Stimulated activated CD8-positive, alpha-beta memory T cell treated with anti-CD3 and anti-CD28 coated beads, Interleukin-4, amount 100 ng/mL, for 48 hours (primary cell): ENCODE measurements at places on chromosomes 2 and 18.

- DNase-seq = no peak
Observed at GRCh38 chr18:77547757-77548156, 298.1 kb downstream of the GALR1 start.

- DNase-seq = peak; percentile 22
Observed at GRCh38 chr2:219631406-219631891, 4.0 kb downstream of the SLC4A3 start.

- DNase-seq = no peak
Observed at GRCh38 chr2:44498551-44498950, 136.8 kb downstream of the CAMKMT start.

GRCh38 chr2:33344230-33344629 is 132.2 kb upstream of the RASGRP3 start:
- no peak for DNase-seq

- DNase-seq = no peak
Observed at GRCh38 chr18:62399781-62400308, 74.7 kb downstream of the TNFRSF11A start.

- no peak for DNase-seq
Observed at GRCh38 chr18:55109818-55110414, 150.7 kb upstream of the CCDC68 start.

DNA sequence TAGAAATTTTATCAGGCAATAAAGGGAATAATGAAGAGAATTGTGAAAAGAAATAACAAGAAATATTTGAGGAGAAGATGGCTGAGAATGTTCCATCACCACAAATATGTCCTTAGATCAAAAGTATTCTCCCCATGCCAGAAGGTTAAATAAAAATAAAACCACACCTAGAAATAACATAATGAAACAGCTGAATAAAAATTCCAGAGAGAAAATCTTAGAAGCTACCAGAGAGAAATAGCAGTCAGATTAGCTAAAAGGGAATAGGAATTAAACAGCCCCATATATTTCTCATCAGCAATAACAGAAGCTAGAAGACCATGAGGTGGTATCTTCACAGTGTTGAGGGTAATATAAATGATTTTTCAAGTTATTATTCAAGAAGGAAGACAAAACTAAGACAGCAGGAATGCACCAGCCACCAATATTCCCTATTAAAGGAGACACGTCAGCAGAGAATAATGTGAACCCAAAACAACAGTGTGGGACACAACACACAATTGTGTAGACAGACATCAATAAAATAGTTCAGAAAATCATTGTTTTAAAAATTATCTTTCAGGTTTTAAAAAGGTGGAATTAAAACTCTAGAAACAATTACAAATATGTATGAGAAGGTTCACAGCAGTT is 82.0 kb upstream of the NEDD4L start:
- no peak for DNase-seq

DNA sequence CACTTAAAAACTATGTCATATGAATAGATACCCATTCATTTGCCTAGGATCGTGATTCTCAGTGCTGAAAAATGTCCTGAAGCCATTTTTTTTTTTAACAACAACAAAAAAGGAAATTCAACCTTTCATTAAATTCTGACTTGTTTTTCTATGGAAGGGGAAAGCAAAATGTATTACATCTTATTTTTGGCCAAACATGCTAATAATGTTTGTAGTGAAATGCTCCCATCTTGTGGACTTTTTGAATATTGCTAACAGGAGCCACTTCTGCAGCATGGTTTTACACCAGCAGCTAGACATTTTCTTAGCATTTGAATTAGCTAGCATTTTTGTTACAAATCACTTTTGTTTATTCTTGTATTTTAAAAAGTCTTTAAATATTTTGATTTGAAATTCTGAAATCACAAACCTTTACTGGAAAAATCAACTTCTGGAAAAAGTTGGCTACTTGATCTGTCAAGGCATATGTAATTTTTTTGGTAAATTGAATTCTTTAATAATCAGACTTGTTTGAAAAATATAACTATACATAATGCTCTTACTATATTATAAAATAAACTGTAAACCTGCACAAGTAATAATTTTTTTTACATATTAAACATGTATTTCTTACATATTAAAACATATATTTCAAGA is 75.8 kb downstream of the KIDINS220 start:
- no peak for DNase-seq

DNA sequence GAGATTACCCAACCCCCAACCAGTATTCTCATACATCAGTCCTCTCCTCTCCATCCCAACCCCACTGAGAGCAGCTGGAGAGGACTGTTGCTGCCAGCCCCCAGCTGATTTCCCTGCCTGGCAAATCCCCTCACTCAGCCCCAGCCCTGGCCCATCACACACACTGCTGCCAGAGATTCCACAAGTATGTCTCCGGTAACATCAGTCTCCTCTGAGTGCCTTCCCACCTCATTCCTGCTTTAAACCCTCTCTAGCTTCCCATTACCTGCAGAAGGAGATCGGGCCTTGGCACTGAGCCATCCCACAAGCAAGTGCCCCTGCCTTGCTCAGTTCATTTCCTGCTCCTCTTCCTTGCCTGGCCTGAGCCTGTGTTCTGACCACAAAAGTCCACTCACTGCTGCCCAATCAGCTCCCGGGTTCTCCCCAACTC is 50.6 kb upstream of the ZFP36L2 start:
- no peak for DNase-seq

DNA sequence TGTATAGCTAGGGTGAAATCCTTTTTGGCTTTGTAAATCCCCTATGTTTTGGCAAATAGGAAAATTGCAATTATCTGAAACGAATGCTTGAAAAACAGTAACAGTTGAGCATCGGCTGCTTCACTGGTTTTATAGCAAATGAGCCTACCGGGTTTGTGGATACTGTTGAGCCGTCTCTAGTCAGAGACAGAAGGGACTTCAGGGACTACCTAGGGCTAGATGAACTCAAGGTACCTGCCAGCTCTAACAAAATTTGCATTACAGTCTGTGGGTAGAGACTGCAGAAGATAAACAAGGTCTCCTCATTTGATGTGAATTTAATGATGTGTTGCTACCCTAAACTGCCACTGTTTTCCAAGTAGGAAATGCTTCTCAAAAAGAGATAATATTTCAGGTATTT is 101.1 kb downstream of the EML6 start:
- no peak for DNase-seq

GRCh38 chr2:206556357-206556949 is 85.8 kb upstream of the FAM237A start:
- no peak for DNase-seq

DNA sequence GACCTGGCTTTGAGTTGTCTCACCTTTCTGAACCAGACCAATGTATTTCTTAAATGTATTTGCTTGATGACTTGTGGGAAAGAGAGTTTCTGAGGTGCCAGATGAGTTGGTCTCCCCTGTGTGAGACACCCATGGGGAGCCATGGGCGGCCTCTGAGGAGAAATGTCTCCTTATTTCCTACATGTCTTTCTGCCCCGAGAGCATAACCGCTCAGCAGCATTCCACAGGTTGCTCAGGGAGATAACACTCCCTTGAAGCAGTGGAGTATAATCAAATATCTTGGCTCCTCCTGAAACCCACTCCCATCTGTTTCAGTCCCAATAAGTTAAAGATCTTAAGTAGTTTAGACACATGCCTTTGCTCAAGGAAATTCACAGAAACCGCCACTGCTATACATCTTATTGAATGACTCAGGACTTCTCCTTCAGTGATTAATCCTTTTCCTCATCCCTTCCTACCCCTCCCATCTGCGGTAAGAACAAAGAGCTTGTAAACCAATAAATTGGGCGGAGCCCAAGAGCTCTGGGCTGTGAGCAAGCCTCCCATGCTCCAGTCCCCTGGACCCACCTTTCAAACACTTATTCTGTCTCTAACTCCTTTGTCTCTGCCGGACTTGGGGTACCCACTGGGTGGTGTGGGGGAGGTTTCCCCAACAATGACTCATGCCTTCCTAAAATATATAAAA is 285.5 kb upstream of the LRRTM4 start:
- DNase-seq = no peak

DNA sequence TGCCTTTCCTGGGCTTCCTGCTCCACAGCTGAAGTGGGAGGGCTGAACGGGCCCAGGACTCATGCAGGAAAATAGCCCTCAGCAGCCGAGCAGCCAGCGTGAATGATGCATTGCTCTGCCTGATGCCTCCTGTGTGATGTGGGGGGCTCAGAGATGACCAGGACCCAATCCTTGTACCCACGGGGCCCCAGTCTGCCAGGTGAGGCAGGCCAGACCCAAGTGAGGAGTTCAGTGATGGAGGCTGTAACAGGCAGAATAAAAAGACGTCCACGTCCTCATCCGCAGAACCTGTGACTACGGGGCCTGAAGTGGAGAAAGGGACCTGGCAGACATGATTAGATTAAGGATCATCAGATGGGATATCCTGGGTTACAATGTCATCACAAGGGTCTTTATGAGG is 194.9 kb upstream of the HDAC4 start:
- DNase-seq = no peak

- no peak for DNase-seq
Observed at GRCh38 chr2:101827246-101827645, 129.7 kb downstream of the MAP4K4 start.

DNA sequence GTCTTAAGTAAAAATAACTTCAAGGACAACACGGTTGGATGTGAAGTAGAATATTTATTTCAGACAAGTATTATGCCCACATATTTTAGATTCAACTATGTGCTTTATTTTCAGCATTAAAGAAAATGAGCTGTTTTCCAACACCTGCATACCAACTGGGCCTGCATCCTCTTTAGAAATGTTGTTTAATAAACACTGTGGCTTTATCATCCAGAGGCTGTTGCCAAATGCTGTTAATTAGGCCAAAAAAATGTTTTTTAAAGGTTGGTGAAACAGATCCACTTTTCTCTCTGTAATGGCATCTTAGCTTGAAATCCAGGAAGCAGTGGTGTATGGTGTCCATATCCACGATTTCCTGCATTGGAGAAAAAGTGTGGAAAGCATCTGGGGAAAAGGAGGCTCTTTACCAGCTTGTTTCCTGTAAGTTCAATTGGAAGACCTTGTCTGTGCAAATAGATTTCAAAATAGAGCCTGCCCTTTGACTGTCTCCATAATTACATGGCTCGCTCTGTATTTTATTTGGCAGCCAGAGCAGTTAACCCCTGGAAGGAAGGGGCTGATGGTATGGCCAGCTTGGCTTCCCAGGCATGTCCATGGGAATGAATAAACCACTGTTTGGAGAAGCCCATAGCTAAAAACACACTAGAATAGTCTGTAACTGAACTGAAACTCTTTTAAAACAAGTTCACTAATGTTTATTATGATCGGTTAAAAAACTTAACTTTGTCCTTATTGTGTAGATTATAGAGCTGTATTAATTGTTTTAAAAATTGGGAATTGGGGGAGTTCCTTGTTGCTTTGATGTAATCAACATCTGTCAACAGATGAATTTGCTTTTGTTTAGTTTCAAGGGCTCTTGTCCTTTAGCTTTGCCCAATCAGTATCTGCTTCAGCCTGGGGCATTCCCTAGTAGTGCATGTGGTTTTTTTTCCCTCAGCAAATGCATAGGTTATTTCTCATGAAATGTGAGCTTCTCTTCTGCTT is 33.0 kb upstream of the DLX1 start:
- no peak for DNase-seq

- DNase-seq = no peak
Observed at GRCh38 chr2:30608643-30609042, 161.6 kb downstream of the LCLAT1 start.

DNA sequence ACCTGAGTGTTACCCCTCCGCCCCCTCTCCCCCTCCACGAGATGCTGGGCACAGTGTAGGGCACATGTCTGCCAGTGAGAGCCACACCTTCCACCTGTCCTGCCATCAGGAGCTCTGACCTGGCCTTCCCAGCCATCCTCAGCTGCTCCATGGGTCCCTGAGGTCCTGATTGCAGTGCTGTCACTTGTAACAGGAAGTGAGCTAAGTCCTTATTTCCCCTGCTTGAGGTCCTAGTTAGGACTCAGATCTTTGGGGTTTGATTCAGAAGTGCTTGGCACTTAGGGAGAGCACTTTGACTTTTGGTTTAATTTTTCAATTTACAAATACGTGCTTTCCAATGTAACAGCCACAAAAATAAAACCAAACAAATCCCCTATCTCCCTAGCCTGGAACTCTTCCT is 125.5 kb downstream of the WDSUB1 start:
- no peak for DNase-seq

DNA sequence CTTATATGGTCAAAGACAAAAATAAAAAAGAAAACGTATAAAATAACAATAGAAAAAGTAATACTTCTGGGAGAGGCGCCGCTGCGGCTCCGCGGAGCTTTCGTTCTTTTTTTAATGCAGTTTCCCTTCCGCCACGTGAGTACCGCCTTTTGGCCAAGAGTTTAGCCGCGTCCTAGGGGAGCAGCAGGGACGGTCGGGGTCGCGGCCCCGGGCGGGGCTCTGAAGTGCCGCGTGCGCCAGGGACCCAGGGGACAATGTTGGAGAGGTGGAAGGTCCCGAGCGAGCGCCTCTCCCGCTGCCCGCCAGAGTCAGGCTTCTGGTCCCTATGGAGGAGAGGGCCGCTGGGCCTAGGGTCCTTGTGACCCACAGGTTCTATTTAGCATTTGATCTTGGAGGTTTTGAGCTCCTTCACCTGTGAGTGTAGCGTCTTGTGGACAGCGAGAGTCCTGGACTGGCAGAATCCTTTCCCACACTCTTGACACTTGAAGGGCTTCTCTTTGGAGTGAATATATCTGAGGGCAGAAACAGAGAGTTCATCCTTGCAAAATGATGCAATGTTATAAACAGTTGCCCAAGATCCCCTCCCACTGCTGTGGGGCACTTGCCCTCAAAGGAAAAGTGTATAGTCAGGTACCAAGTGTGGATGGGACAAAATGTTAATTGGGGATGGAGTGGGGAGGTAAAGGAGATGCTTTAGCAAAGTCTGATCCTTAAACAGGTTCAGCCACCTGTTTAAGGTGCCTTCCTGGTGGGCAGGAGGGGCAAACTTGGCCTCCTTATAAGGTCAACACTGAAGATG is 6.3 kb downstream of the OSR1 start:
- peak; percentile 32 for DNase-seq

- DNase-seq = no peak
Observed at GRCh38 chr2:168660870-168661862, 141.3 kb upstream of the NOSTRIN start.

DNA sequence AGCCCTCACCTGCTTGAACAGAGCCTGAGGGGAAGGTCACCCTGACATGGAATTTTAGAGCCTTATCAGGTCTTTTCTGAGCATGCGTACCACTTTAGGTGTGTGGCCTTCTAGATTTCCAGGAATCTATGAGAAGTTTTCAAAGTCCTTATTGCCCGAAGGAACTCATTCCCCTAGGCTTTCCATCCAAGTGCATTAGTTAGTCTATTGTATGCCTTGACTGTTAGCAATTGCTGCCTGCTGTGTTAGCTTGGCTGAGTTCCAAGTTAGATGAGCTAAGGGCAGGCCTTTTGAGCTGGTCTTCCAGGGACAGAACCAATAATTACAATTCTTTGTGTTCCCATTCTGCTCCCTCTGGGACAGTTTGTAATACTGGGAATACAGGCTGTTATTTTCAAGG is 30.8 kb upstream of the PUM2 start:
- DNase-seq = no peak

DNA sequence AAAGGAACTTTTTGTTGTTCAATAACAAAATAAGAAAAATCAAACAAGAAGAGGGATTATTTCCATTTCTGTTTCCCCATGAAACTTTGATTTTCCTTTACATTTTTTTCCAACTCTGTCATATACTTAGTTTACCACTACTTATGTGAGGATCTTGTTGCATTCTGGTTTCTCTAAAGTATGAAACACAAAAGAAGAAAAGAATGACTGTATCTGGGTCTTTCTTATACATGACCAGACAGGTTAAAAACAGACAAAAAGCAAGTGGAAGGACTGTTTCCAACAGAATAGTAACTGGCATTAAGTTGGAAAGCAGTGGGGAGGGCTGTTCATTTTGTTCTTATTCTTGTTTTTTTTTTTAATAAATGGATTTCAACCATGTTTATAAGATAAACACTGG is 1207.8 kb upstream of the FAM98A start:
- DNase-seq = no peak

- DNase-seq = no peak
Observed at GRCh38 chr2:236125541-236125940, 42.6 kb downstream of the GBX2 start.
